Karpas-422 (cell line): ENCODE measurements at places on chromosomes 5 and 9. TPM values are rescaled to one million over a fixed set of nuclear protein-coding genes. Genes with fewer than 3 reads are reported as not detected.

DNA sequence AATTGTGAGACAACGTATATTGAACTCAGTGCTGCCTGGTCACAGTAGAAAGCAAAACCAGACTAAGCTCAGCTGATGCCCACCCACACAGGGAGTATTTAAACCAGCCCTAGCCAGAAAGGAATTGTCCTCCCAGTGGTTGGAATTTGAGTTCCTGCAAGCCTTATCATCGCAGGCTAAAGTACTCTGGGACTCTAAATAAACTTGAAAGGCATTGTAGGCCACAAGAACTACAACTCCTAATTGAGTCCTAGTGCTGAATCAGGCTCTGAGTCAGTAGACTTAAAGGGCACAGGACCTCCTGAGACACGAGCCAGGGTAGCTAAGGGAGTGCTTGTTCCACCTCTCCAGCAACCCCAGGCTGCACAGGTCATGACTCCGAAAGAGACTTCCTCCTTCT, 171.4 kb downstream of the MCTP1 start:
- H3K36me3 ChIP-seq: no peaks in the 10 kb centered on the region
- no peaks in the 10 kb centered on the region for H3K27me3 ChIP-seq

DNA sequence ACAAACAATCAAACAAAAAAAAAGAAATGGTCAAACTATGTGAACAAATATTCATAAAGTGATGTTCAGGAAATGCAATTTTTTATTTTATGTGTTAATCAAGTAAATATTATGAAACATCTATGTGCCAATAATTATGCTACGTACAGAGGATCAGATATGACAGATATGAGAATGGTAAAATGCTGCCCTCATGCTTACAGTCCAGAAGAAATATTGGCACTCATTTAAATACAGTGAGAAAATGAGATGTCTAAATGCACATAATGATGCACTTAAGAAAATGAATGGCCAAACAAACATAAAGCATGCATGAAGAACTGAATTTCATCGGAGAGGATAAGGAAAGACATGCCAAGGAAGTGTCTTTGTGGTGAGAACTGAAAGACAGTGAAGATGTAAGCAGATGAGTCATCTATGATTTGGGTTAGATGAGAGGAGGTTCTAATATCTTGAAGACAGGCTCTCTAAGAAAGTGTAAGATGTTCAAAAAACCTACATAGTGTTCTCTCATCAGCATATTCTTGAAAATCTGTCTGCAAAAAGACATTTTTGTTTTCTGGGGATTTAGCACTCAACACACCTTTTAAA, 1231.1 kb upstream of the ACO1 start:
- DNase-seq: no peak
- no peak overlapping the region for H3K27ac ChIP-seq
- H3K4me1 ChIP-seq: no peaks in the 10 kb centered on the region
- H3K36me3 ChIP-seq: no peaks in the 10 kb centered on the region
- no peak overlapping the region for H3K4me3 ChIP-seq

Gene HMHB1
- not detected in 2 replicates for total RNA-seq

GRCh38 chr9:119370816-119371215, 1.6 kb upstream of the BRINP1 start:
- DNase-seq: peak; percentile 51
- H3K27me3 ChIP-seq: no peaks in the 10 kb centered on the region
- H3K36me3 ChIP-seq: no peaks in the 10 kb centered on the region
- no peaks in the 10 kb centered on the region for H3K4me1 ChIP-seq
- H3K27ac ChIP-seq: no peak overlapping the region

DNA sequence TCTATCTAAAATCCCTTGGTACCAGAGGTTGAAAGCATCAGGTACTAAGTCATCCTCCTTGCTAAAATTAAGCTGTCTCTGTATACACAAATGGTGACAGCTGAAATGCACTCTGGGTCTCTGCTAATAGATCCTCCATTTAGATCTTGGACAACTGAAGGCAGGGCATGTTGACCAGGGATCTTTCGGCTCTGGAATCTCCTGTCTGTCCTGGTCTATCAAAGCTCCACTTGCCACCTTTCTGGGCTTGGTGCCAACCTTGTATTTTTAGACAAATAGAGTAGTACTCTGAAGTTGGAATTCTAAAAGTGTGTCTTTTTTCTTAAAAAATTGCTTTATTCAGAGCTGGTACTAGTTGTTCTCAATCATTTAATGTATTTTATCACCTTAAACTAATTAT, 135.2 kb upstream of the HMHB1 start:
- no peaks in the 10 kb centered on the region for H3K36me3 ChIP-seq
- H3K27ac ChIP-seq: no peak overlapping the region
- H3K4me3 ChIP-seq: no peak overlapping the region
- DNase-seq: no peak
